AG08395 (cell line): ENCODE measurements at places on chromosomes 7 and 10.

- DNase-seq: peak; percentile 71
These were observed 27.2 kb downstream of the ATE1 start for GRCh38 chr10:121900443-121901174.

DNA sequence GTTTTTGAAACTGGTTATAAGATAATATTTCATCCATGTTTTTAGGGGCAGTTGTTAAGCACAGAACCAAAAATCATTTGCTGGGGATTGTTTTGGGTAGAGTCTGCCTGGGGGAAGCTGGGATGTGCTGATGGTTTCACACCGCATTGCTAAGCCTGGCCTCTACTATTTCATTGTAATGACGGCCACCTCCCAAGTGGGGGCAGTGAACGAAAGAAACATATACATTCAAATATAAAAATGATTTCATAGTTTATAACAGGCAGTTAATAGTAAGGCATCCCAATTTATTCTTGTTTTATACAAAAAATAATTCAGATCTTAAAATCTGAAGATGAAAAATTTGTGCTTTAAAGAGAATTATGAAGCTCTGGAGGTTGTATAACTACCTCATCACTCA, 750.8 kb downstream of the REEP3 start:
- no peak for DNase-seq

DNA sequence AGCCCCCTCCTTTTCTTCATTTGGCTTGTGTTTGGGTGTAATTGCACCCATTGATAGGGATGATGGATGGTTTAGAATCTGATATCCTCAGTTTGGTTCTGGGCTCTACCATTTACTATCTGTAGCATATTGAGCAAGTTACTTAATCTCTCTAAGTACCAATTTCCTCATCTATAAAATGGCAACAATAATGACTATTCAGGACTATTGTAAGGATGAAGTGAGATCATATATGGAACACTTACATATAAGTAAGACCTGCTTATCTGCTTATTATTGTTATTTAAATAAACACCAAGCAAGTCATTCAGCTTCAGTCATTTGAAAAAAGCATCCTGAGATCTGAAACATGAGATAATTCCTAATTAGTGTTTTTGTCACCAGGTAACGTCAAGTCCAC, 127.0 kb downstream of the SEC23IP start:
- DNase-seq: no peak

- no peak for DNase-seq
These were observed 9.0 kb upstream of the GPR141 start for GRCh38 chr7:37674531-37674930.

DNA sequence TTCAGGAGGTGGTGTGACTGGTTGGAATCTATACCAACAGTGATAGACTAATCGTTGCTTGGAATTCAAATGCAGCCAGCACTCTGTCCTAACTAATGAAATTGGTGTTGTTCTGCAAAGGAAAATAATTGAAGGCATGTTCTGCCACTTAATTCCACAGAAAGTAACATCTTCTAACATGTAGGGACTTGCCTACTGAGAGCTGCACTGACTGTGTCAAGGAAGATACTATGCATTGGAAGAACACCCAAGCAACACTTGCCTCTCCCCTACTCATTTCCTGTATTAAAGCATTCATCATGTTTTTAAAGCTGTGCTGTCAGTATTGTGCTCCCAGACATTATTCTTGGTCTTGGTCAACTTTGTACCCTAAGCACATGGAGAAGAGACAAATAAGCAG, 2.7 kb upstream of the CYP3A7 start:
- DNase-seq: no peak

- no peak for DNase-seq
These were observed 115.6 kb downstream of the NXPH1 start for GRCh38 chr7:8549046-8549445.

DNA sequence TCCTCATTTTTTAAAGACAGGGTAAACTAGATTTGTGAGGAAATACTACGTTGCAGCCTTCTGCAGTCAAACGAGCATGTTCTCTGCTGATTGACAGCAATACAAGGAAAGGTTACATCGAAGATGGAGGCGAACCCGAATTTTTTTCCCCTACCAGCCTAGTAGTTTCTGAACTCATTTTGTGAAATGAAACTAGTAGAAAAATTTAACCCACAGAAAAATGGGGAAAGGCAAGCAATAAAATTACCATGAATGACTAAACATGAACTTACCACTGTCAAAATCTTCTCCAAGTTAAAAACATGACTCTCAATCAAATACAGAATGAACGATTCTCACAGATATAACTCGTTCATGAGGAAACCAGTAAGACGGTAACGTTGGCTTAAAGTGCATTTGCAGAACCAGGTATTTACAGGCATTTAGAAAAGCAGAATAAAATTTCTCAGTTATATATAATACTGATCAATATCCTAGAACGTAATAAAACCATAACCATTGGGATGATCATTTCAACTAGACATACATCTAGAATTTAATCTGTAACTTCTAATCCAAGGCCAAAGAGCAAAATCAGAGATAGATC, 73.9 kb downstream of the CELF2 start:
- no peak for DNase-seq

- no peak for DNase-seq
These were observed 537.9 kb downstream of the ANKRD7 start for GRCh38 chr7:118762451-118762850.

DNA sequence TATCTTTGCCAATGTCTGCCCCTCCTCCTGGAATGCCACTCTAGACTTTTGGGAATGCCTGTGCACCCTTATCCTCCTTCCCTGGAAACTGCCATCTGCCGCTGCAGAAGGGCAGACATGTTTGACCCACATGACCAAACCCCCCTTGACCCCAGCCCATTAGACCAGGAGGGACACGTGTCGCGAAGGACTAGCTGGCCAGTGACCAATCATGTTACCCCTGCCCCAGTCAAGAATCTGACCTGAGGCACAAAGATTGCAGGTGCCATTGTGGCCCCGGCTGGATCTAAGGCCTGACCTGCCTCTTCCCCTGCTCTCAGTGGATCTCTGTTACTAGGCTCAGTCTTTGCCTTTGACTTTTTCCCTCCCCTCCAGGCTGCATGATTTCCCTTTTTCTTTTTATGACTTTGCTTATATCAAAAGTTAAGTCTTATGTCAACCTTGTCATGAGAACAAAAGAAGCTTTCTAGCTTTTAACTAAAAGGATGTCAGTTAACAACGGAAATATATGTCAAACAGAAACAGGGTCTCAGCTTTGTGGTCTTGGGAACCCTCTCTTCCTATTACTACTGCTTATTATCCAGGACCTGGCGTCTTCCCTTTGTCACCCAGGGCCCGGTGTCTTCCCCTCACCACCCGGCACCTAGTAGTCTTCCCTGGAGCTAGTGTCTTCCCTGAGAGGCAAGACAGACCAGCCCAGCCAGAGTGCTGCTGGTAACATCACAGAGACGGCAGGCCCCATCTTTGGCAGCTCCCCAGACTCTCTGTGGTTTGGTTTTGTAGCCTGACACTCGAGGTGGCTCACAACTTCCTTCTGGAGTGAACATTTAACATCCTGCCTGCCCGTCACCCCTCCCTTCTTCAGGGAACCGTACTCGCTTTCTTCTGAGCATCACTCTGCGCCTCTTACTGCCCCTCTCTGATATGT, 24.4 kb upstream of the PPIF start:
- peak; percentile 92 for DNase-seq

DNA sequence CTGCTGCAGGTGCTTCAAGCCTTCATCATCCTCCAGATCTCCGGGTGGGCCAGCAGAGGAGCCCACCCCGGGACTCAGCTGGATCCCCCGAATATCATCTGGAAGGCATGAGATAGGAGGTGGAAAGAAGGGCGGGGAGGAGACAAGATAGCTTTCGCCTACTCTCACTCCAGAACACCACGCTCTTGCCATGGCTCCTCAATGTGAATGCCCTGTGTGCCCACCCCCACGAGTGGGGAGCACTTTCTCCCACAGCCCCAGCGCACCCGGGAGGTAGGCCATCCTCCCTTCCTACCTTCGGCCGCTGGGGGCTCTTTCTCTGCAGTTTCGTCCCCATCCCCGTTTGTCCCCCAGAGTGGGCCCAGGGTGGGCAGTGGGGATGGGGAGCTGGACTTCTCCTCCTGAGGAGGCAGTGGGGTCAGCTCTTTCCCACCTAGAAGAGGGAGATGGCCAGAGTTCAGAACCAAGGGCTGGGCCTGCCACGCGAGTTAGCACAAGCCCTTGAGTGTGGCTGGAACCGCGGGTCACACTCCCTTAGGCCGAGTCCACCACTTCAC, 8.9 kb downstream of the GIGYF1 start:
- DNase-seq: no peak

GRCh38 chr7:35752742-35753141, 48.1 kb upstream of the SEPTIN7 start:
- no peak for DNase-seq

DNA sequence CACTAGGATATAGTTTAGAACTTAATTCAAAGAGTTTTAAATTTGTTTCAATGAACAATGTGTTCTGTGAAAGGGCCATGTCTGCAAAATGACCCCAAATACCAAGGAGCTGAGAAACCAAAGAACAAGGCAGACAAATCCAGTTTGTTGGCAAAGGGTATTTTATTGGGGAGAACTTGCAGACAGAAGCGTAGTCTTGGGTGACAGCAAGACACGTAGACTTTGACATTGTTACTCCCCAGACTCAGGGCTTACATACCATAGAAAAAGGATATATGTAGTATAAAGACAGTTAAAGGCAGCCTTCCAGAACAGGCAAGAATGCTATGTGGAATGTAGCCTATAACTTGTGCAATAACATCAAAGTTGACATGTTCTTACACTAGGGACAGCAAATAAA, 95.0 kb upstream of the TAS2R16 start:
- DNase-seq: no peak

GRCh38 chr7:47587351-47587750, 5.4 kb upstream of the TNS3 start:
- no peak for DNase-seq

DNA sequence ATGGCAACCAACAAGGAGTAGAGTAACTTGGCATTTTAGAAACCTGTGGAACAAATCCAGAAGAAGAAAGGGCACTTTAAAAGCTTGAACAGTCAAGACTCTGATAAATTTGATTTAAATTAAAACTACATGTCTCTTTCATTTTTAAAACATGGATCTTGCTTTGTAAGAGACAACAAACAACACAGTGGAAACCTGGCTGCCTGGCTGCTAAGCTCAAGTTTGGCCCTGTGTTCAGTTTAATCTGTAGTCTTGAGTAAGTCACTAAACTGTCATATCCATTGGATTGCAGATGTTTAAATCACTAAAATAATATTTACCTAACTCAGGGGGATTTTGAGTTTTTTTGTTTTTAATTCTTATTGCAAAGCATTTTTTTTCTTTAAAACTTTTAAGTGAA, 374.9 kb upstream of the SEMA3D start:
- DNase-seq: no peak
